ENCODE measurements at places on chromosomes 5 and 9.

DNA sequence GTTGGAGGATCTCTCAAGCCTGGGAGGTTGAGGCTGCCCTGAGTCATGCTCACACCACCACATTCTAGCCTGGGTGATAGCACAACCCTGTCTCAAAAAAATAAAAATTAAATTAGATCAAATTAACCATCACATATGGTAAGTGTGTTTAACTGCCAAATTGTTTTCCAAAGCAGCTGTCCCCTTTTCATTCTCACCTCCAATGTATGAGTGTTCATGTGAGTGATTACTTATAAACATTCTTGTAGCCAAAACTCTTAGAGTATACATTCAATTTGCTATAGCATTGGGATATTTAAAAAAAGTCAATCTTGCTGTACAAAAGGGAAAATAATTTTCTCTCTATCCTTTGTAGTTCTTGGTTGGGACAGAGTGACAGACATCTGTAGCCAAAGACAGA, 53.4 kb upstream of the SNAPC3 start:
- DNase-seq, result no peak

- DNase-seq, result no peak
Measured at GRCh38 chr5:153879596-153879995, 159.1 kb downstream of the FAM114A2 start.

GRCh38 chr5:92518318-92518904, 1062.6 kb downstream of the NR2F1-AS1 start:
- peak; percentile 48 for DNase-seq

DNA sequence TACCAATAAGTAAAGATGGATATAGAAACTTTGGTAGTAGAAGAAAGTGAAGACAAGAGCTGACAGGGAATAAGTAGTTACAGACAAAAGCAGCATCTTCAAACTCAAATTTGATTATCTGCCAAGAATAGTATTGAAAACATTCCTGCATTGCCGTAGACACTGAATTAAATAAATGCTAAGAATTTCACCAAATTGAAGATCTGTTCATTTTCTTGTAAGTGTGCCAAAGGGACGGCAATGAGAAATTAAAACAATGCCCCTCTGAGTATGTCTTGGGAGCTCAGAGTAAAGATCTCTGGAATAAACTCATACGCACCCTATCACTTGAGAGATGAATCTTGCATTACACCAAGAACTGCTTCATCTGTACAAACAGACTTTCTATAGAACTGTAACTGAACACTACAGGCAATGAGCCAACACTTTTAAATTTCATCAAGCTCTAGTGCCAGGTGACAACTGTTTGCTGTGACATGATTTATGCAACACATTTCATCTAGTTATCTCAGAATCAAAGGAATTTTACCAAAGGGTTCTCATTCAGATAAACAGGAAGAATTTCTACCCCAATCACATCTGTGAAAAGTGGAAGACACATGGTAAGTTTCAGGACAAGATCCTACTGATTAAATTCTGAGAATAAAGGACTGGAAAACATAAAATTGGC, 66.9 kb downstream of the RFX3 start:
- DNase-seq, result peak; percentile 68

DNA sequence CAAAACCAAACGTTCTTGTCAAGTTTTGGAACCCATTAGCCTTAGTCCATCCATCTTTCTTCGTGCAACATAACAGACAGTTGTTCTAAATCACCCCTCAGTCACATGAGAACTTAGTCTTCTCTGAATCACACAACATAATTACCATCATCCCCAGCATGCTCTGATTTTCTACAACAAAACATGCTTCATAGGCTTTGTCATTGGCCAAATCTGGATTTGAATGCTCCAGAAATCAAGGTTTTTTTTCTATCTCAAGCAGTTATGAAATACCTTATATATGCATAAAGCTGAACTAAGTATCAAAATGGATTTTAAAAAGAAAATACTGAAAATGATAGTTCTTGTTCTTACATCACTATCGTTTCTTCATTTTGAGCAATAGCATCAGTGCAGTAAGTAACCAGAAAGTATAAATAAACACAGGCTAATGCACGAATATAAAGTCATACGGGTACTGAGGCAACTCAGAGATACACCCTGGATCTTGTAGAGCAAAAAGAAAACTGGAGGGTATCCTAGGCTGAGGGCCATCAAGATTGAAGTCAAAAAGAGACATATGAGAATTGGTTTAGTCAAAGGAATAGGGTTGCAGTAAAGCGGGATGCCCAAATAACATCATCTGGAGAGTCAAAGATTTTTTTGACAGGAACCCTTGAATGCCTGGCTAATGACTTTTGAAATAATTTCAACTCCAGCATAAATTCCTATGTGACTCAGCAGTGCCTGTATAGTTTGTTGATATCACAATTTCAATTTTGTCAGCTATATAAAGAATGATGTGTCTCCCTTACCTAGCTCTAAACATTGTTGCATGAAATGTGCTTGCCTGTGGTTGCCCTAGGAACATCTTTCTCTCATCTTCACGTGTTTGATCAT, 164.7 kb downstream of the ADAMTSL1 start:
- DNase-seq, result no peak

GRCh38 chr9:6907772-6908381, 150.1 kb downstream of the KDM4C start:
- no peak for DNase-seq

- DNase-seq, result no peak
Measured at GRCh38 chr5:123174916-123175481, 86.0 kb downstream of the PRDM6 start.

GRCh38 chr9:82991671-82992070, 71.3 kb downstream of the RASEF start:
- DNase-seq, result peak; percentile 19

- DNase-seq, result no peak
Measured at GRCh38 chr5:16482891-16483290, 17.3 kb upstream of the ZNF622 start.

DNA sequence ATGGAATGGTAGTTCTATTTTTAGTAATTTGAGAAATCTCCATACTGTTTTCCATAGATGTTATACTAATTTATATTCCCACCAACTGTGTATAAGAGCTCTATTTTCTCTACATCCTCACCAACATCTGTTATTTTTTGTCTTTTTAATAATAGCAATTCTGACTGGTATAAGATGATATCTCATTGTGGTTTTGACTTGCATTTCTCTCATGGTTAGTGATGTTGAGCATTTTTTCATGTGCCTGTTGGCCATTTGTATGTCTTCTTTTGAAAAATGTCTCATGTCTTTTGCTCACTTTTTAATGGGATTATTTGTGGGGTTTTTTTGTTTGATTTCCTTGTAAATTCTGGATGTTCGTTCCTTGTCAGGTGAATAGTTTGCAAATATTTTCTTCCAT, 154.4 kb downstream of the ZSWIM6 start:
- DNase-seq, result no peak

GRCh38 chr5:175830586-175831300, 40.6 kb upstream of the CPLX2 start:
- DNase-seq, result no peak

GRCh38 chr5:134114886-134115805, 665 bp downstream of the TCF7 start:
- no peak for DNase-seq

DNA sequence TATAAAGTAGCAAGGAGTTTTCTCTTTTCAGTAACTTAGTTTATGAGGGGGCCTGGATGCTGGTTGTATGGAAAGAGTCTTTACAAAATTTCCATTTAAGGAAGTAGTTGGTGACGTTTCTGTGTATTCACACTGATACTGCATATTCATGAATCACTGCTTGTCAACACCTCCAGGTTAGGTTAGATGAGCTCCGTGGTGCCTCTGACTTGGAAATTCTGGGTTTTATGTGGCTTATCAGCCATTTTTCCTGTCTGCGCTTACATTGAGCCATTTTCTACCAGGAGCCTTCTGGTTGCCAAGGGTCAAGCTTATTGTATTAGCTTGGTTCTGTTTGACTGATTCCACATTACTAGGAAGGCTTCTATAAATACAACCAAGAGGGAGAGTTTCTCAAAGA, 128.3 kb downstream of the SLC28A3 start:
- DNase-seq, result no peak

Measured in NCI-H345 (cell line).